CD4-positive, alpha-beta T cell treated with Interferon alpha-2 for 1 hour (primary cell): ENCODE measurements at places on chromosomes 12 and 14.

GRCh38 chr12:9049520-9050133, 60.3 kb downstream of the KLRG1 start:
- DNase-seq = peak; percentile 33

- no peak for DNase-seq
Observed at GRCh38 chr14:65470404-65470880, 57.9 kb downstream of the FUT8 start.

- DNase-seq = no peak
Observed at GRCh38 chr12:19710811-19711793, 271.8 kb downstream of the AEBP2 start.

GRCh38 chr14:55746558-55746957, 166.6 kb downstream of the KTN1 start:
- no peak for DNase-seq

- DNase-seq = no peak
Observed at GRCh38 chr12:120047072-120047471, 58.0 kb downstream of the BICDL1 start.

DNA sequence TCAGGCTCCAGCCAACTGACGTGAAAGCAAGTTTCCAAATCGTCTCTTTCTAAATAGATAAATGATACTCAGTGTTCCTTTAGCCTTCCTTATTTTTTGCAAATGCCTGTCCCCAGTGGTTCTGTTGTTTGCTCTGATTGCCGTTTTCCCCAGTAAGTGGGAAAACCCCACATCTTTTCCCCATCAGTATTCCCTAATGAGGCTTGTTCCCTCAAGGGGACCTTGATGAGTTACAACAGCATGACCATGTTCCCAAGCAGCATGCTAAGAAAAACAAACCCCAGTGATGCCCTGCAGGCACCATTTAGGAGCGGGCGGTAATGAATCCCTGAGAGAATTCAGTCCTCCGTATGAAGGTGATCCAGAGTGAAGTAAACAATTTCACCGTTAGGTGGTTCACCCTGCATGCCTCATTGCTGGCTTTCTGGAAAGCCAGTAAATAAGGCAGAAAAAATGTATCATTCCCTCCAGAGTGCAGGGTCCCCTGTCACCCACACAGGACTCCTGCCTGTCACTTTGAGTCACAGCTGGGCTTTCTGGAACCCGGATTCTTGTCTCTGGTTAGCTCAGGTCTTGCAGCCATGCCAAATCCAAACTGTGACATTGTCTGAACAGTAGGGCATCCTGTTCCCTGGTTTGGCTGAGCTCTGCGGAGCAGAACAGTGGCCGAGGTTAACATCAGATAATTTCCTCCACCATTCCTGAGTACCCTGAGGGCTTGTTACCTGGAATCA, 222.6 kb downstream of the RGS6 start:
- DNase-seq = no peak

DNA sequence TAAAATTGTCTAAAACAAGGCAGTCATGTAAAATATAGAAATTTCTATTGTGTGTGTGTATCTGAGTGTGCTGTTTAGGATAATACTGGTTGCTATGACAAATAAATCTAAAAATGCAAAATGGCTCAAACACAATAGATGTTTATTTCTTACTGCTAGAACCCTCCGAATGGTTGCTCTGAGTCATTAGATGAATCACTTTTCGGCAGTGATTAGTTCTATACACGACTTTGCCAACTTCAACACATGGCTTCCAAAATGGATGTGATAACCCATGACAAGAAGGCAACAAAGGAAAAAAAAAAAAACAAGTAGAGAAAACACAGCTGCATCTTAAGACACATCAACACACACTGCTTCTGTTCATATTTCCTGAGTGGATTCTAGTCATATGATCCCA, 729.2 kb downstream of the AACS start:
- no peak for DNase-seq

DNA sequence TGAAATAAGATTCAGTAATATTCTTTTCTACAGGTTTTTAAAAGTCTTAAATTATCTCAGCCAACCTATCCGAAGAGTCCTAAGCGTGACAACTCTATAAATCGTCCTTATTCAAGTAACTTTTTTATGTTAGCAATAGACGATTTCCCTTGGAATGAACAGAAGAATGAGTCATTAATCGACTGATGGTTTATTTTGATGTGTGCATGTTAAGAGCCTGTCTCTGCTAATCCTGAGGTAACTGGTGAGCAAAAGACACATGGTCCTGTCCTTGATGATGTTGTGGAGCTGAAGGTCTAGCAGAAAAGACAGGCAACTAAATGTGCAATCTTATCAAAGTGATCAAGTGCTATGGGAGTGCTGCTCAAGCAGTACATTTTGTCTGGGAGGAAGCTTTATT, 80.4 kb downstream of the DAAM1 start:
- DNase-seq = no peak

DNA sequence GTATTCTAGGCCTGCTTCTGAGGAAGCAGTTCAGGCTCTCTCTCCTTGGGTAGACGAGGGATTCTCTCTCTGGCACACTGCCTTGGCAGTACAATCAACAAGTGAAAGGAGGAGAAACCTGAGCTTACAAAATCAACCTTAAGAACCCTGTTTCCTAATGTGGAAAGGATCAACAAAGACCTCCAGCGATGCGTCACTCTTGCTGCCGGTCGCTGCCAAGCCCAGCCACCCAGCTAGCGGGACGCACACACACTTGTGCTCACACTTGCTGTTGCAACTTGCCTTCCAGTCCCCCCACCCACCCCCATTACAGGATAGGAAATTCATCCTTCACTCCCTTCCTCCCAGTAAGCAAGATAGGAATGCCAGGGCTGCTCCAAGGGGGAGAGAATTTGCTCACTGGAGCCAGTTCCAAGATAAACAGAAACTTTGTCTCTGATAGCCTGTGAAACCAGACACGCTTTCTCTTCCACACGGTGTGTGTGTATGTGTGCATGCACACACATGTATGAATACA, 144.3 kb downstream of the BCL11B start:
- no peak for DNase-seq

- DNase-seq = no peak
Observed at GRCh38 chr12:64008596-64008995, 164.1 kb downstream of the SRGAP1 start.

DNA sequence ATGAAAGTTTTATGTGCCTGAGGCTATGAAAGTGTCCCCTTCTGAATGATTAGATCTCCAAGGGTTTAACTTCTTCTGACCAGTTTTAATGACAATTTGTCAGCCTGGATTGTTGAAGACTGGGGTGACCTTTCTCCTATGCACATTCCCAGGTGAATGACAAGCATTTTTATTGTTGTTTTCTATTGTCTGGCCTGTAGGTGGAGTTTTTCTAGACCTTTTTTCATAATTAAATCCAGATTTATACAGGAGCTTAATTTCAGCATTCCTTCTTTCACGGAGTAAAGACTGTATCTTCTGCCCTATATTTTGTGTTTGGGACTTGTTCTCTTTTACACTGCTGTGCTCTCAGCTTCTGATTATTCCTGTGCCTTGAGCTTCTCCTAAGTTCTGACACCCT, 125.0 kb upstream of the FAR2 start:
- DNase-seq = no peak
